Mammary epithelial cell (primary cell): ENCODE measurements at places on chromosomes 6 and 20. TPM values are rescaled to one million over a fixed set of nuclear protein-coding genes. Genes with fewer than 3 reads are reported as not detected.

GRCh38 chr6:104711371-104711770 is 148.3 kb downstream of the HACE1 start:
- peak; percentile 46 for DNase-seq

DNA sequence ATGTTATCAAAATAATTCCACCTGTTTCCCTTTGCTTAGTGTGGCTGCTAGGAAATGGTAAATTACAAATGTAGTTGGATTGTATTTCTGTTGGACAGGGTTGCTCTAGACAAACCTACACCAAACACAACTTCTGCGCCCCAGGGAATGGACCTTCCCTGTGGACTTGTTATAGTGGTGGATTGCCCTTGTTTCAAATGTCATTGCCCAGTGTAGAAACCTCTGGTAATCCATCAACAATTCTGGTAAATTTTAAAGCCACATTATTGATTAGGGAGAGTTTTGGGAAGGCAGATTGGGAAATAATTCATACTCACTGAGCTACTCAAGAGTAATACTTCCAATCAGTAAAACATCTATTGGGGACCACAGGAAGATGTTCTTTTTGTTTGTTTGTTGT is 239.8 kb downstream of the ARID1B start:
- no peak for DNase-seq

CST5 gene
- total RNA-seq = not detected

ANKRD66 gene
- total RNA-seq = not detected

ANGPT4 gene
- total RNA-seq = 0.07 TPM in 1 of 2 replicates, not detected in the other

SENP6 gene
- total RNA-seq = 83.3 and 99.7 TPM in 2 replicates

KCNK16 gene
- total RNA-seq = not detected in 2 replicates

DNA sequence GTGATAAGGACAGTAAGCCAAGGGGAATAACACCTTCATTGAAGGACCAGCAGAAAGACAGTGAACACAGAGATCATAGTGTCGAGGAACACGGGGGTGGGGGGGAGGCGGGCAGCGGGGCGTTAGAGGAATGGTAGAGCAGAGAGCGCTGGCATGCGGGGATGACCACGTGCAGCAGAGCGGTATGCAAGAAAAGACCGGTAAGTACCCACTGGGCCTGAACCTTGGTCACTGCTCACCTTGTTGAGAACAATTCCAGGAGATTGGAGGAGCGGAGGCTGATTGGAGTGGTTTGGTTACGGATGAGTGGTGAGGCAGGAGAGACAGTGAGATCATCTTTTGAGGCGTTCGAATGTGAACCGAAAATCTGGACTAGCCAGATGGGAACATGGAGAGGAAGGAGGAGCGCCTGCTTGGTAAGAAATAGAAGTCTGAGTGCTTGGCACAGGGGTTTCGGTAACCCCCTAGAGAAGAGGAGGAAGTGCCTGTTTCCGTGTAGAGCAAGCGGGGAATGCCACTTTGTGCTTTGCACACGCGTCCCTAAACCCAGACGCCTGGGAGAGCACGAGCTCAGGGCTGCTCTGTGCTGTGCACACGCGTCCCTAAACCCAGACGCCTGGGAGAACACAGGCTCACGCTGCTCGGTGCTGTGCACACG is 70.0 kb downstream of the FAM120B start:
- no peak for DNase-seq

BEND3 gene
- 2.9 and 5.6 TPM in 2 replicates for total RNA-seq

DNA sequence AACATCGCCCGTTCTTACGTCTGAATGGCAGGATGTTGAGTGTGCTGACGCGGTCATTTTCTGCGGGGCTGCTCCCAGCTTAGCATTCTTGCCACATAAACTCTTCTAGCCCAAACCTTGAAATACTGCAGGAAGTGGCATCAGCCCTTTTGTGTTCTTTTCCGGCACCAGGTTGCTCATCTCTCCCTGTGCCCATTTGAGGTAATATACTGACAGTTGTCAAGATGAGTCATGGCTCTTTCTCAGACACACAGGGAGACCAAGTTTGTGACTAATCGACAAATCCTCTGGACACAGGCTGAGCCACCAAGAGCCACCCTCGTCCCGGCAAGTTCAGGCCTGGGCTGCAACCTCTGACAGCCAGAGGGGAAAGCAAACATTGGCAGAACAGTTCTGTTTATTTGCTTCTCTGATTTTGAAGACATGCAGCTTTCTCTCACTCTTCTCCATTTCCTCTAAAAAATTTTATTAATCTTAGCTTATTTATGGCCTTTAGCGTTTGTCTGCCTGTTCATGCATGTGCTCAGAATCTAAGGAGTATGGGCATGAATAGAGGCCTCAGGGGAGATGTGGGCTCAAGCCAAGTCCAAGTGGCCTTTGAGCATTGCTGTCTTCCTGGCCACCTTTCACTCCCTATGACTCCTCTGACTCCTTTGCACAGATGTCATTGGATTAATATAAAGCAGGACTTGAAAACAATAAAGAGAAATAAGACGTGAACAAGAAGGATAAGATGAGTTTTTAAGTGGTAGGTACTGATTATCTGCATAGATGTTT is 328.2 kb upstream of the JAG1 start:
- DNase-seq = peak; percentile 99

DNA sequence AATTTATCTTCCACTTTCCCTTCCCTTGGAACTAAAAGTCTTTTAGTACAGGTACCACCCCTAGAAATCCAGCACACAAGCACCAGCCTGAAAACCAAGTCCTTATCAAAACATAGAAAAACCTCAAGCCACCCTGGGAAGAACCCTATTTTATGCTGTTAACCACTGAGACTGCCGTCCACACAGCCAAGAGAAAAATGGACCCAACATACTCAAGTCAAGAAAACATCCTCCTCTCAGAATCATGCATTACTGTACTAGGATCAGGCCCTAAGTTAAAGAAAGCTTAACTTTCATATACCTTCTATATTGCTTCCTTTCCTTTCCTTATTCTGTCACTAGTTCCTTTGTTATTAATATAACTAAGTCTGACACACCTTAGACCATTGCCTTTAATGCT is 16.9 kb upstream of the GOPC start:
- no peak for DNase-seq

DNA sequence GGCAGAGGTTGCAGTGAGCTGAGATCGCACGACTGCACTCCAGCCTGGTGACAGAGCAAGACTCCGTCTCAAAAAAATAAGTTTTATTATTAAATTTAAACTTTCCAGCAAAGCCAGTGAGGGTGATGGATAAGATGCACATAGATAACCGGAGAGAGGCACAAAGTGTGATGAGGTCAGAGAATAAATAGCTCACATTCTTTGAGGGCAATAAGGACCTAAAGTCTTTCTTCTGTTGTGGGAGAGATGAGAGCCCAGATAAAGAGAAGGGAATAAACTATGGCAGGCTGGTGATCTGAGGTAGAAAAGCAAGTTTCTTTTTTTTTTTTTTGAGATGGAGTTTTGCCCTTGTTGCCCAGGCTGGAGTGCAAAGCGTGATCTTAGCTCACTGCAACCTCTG is 20.6 kb upstream of the EZR start:
- DNase-seq = no peak

DNA sequence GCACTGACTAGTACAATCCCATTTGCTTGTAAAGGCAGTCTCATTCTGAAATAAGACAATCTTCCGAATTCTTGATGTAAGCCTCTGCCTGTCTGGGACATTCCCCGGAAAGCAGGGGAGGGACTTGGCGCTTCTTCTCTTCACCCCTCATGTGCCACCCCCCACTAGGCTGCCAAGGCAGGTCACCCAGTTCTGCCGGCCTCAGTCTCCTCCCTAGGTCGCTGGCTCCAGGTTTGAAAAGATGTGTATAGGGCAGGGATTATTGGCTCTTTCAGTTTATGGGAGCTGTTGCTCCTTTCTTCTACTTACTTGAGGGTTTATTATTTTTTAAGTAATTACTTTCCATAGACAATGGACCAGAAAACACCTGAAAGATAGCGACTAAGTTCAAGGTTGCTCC is 158.1 kb upstream of the RPS6KA2 start:
- no peak for DNase-seq

SIRPB2 gene
- total RNA-seq = 0.33 TPM

CRISP3 gene
- not detected in 2 replicates for total RNA-seq

DNA sequence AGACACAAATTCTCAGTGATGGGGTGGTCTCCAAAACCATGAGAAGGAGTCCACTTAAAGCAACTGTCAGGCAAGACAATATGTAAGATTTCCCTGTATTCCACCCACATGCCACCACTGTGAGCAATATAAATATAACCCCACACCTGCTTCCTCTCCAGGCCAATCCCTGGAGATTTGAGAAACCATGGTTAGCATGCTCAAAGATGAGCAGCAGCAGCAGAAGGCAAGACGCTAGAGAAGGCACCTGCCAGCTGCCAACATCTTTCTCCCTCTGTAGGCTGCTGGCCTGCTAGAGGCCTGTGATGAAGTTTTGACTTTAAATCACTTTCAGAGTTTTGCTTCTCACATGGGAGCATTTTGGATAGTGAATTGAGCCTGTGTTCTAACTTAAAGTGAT is 7.9 kb upstream of the SOD2 start:
- DNase-seq = no peak

GRCh38 chr6:1390133-1390945 is 963 bp downstream of the FOXF2 start:
- DNase-seq = peak; percentile 34

- DNase-seq = no peak
Measured at GRCh38 chr6:159074876-159075275, 30.1 kb upstream of the TAGAP start.

DNA sequence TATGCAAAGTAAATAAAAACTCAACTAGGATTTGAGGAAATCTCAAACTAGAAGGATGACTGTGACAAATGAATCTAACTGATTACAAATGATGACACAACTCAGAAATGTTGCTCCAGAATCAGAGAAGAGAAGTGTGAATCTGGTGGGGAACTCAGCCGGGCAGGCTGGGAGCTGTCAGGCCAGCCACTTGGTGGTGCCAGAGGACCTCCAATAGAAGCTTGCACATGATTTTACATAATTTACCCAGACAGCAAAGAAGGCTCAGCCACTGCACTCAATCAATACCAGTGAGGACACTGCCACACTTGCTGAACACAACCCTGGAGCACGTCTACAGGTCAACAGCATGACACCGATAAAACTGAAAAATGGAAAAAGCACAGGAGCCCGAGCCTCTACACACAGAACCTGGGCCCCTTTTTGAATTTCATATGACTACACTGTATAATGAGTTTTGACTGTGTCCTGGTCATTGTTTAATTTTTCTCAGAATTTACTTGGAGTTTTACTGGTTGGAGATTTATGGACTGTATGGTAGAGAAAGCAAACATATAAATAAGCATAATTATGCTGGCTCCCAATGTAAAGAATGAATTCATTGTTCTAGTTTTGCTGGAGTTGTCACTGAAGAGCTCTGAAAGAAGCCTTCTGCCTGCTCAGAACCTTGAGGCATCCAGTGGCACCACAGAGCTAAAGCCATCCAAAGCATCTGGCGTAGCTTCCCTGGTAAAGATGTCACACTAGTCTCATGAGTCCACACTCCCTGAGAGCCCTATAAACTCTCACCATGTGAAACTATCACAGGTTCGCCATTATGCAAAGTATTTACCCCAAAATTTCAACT is 296.5 kb downstream of the THBS2 start:
- peak; percentile 64 for DNase-seq

DNA sequence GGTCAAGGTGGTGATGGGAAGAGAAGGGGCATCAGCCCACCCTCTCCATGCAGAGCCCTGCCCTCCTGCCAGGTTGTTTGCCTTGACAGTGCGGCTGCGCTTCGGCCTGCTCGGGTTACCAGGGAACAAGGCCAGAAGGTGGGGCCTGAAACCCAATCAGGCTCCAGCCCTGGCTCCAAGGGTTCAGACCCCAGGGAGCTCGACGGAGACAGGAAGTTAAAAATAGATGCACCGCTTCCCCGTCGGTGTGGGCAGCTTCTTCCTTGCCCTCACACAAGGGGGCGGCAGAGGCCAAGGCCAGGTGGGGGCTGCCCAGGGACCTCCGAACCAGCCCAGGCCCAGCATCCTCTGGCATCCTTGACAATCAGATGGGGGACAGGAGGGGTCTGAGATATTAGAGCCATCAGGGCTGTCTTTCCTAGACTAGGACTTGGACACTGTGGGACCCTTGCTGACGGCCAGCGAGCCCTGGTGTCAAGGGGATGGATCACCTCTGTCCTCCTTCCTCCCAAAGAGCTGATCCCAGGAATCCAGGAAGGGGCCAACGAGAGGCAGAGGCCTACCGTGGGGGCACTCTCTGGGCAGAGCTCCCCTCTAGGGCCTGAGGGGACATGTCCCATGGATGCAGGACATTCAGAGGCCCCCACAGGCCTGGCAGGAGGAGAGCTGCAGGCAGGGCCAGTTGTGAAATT is 65.2 kb downstream of the RIPOR3 start:
- DNase-seq = no peak

FAM184A gene
- total RNA-seq = not detected in 2 replicates

ZSCAN26 gene
- 12.7 TPM for total RNA-seq

- DNase-seq = no peak
Measured at GRCh38 chr6:35046103-35046502, 95.0 kb downstream of the TCP11 start.

RAD21L1 gene
- total RNA-seq = not detected in 2 replicates

DNA sequence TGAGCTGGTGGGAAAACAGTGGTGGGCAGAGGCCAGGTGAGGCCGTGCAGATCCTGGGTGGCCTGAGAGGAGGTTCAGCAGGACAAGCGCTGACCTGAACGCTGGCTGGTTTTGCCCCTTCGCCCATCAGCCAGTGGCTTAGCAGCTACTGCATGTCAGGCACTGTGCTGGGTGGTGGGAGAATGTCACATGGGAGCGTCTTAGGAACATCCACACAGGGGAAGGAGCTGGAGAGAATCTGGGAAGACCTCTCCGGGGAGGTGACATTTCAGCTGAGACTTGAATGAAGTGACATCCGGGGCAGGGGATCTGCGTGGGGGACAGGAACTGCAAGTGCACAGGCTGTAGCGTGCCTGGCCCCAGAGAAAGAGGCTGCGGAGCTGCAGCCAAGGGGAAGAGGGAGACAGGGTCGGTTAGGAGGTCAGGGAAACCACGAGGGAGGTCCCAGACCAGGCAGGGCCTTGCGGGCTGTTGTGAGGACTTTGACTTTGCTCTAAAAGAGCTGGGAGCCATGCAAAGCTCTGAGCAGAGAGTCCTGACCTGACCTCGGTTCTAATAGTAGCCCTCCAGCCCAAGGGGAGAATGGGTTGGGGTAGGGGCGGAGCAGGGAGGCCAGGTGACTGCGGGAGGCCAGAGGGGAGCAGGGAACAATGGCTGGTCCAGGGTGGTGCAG is 156.8 kb upstream of the PTPN1 start:
- no peak for DNase-seq
